ENCODE measurements at places on chromosomes 16 and 17.

DNA sequence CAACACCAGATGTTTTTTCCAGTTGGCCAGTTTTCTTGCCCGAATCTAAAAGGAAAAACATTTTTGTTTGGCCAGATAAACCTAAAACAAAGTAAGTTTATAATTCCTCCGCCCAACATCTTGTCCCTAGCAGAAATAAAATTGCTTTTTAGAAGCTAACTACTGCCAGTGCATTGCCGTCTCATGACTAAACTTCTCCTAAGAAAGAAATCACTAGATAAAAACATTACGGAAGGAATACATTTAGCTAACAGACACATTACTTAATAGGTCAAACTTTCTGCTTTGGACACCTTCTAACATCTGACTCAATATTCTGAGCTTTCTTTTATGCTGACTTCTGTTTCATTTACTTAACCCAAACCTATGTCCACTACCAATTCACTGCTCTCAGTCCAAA is 36.2 kb downstream of the FBXL20 start:
- DNase-seq: no peak

GRCh38 chr16:27318392-27319256 is 4.8 kb downstream of the IL4R start:
- DNase-seq: peak; percentile 64

GRCh38 chr16:79592186-79592585 is 8.4 kb downstream of the MAF start:
- DNase-seq: no peak

DNA sequence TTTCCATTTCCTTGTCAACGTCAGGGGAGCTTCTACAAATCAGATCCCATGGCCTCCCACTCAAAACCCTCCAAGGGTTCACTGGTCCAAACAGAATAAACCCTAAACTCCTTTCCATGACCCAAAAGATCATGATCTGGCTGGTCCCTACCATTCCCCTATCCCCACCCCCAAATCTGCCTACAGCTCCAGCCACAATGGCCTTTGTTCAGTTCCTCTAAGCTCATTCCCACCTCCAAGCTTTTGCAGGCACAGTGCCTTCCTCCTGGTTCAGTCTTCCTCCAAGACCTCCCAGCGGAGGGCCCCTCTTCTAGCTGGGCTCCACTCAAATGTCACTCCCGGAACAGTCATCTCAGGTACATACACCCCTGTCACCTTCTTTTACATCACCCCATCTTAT is 2.0 kb downstream of the GPRC5B start:
- no peak for DNase-seq
